Heart left ventricle (tissue), 16 donors: ENCODE measurements at places on chromosomes 1 and 21. TPM values are rescaled to one million over a fixed set of nuclear protein-coding genes. Genes with fewer than 3 reads are reported as not detected.

- DNase-seq: no peak
These were observed 549 bp downstream of the MSH4 start for GRCh38 chr1:75797273-75797588.

- peak; percentile 78 for DNase-seq
These were observed 932 bp downstream of the SLC30A1 start for GRCh38 chr1:211577819-211578639.

GRCh38 chr1:205267306-205267902 lies 39.7 kb downstream of the TMCC2 start:
- DNase-seq: no peak

DNA sequence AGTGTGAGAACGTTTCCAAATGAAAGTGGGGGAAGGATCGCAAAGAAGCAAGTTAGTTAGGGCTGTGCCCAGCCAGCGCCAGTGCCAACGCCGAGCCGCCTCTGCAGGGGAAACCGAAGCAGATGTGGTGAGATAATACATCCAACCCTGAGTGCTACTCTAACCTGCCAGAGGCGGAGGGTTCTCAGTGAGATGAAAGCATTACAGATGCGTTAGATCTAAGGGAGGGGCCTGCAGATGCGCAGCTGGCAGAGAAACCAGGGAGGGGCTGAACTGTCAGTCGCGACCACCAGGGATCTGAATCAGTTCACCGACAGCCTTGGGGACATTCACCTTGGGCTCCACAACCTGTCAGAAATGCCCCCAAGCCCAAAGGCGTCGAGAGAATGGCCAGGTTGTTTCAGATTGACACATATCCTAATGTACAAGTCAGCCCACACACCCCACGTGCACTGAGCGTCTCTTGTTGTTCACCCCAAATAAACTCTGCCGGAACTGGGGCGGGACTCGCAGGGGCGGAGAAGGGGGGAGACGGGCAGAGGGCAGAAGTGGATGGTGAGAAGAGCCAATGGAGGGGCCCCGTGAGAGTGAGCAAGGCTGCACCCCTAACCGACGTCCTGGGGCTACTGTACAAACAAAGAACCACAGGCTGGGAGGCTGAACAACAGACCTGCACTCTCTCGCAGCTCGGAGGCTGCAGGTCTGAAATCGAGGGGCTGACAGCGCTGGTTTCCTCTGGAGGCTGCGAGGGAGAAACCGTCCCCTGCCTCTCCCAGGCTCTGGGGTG lies 8.7 kb upstream of the UMODL1 start:
- DNase-seq: peak; percentile 7

- DNase-seq: no peak
These were observed 9.5 kb upstream of the GOLT1A start for GRCh38 chr1:204223129-204223860.

The ATG4C gene
- total RNA-seq: 14.2 TPM

The PRDM16 gene
- 15.9 TPM for total RNA-seq

The EPHA2 gene
- 19.7 TPM for total RNA-seq
